Mammary epithelial cell (primary cell): ENCODE measurements at places on chromosomes 6 and 20. TPM values are rescaled to one million over a fixed set of nuclear protein-coding genes. Genes with fewer than 3 reads are reported as not detected.

DNA sequence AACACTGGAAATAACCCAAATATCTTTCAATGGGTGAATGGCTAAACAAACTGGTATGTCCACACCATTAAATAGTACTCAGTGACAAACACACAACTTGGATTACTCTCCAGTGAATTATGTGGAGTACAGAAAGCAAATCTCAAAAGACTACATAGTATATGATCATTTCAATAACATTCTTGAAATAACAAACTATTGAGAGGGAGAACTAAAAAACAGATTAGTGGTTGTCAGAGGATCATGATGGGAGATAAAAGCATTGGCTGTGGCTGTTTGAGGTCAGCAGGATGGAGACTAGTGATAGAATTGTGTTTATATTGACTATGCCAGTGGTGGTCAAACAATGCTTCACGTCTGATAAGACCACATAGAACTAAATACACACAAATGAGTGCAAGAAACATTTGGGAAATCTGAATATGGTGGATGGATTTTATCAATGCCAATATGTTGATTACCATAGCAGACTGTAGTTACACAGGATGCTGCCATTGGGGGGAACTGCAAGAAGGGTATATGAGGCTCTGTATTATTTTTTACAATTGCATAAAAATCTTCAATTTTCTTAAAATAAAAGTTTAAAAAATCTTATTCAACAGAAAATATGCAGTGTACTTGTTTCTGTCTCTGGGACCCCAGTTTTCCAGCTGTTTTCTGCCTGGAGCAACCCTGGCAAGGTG is 242.0 kb downstream of the TBXT start:
- DNase-seq, result no peak

DNA sequence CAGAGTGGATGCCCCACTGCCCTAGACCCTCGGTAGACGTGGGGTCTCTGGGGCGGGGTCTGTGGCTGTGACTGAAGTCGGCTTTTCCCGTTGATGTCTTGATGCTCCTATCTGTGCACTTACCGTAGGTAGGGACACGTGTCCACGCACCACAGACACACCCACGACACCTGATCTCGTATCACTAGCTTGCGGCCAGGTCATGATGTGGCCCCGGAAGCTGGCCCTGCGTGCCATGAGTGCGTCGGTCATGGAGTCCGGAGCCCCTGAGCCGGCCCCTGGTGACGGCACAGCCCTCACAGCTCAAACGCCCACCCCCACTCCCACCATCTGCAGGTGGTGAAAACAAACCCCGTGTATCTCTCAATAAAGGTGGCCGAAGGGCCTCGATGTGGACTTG is 33.9 kb upstream of the MRGBP start:
- no peak for DNase-seq

- no peak for DNase-seq
Observed at GRCh38 chr6:116662202-116662601, 6.4 kb downstream of the ZUP1 start.

- DNase-seq, result no peak
Observed at GRCh38 chr6:160328447-160328846, 19.7 kb upstream of the SLC22A3 start.

The PEX3 gene
- 38.7 TPM for polyA plus RNA-seq

DNA sequence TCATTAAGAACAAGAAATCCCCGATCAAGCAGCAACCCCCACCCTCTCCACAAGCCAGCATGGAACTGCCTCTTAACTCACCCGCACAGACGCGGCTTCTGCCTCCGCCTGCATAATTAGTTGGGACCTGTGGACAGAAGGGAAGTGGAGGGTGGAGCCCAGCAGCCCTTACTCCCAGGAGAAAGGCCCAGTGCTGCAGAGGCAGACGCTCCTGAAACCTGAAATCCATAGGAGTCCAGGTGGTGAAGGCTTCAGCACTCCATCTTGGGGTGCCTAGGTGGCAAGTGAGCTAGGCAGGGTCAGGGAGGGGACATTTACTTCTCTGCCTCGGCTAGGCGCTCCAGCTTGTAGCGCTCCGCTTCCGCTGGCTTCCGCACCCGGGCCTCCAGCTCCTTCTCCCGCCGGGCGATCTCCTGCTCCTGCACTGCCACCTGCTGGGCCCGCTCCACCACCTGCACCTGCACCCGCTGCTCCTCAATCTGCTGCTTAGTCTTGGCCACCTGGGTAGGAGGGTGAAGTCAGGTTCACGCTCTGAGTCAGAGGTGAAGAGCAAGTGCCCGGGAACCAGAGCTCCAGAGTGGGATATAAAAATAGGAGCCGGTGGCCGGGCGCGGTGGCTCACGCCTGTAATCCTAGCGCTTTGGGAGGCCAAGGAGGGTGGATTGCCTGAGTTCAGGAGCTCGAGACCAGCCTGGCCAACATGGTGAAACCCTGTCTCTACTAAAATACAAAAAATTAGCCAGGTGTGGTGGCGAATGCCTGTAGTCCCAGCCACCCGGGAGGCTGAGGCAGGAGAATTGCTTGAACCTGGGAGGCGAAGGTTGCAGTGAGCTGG is 10.7 kb downstream of the TUBB start:
- peak; percentile 88 for DNase-seq

- no peak for DNase-seq
Observed at GRCh38 chr6:150767571-150768018, 97.9 kb upstream of the MTHFD1L start.

DNA sequence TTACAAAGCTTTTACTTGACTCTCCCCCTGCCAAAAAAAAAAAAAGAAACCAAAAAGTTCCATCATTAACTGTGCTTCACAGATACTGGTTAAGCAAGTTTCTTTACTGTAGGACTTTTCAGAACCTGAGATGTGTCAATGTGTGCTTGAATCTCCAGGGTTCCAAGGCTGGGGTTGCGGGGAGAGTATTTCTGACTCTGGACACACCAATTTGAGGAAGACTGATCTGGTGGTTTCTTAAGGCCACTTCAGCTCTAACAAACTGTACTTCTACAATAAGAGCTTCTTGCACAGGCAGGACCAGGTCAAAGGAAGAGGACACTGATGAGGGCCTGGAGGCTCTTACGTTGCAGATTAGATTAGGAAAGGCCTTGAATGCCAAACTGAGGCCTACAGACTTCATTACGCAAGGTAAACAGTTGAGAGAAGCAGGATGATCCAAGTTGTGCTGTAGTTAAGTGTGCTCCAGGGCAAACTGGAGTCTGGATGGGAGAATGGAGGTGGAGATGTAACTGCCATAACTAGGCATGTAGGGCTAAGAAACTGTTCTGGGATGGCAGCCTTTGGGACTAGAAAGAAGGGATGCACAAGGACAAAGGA is 24.4 kb downstream of the COMMD7 start:
- DNase-seq, result no peak

- no peak for DNase-seq
Observed at GRCh38 chr6:132479131-132479530, 33.8 kb downstream of the STX7 start.

DNA sequence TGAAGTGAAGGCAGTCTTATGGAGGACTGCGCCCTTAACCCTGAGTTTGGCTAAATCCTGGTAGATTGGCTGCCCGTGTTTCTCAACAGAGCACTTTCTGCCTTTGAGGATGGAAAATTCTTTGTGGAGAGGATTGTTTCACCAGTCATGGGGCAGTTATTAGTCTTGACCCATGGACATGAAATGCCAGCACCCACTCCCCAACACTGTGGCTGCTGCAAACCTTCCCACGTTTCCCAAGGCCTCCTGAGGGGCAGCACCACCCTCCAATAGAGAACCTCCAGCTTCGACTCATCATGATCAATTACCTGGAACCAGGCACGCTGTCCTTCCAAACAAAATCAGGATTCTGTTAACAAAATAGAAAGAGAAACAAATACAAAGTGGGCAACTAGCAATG is 117.8 kb downstream of the PXDC1 start:
- DNase-seq, result no peak

DNA sequence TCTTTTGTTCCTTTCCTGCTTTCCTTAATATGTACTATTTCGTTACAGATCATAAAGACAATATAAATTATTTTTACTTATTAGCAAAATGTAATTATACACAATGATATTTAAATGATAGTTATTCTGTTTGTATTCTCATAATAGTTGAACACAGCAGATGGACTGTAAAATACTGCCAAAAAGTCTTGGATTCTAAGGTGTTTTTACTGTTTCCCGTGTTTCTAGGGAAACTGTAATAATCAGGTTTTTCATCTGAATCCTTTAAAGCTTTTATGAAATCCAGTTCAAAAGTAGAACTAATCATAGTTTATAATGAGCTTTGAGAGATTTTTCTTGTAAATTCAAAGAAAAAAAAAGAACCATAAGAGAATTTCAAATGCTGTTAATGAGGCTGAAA is 148.4 kb downstream of the GRIK2 start:
- no peak for DNase-seq

DNA sequence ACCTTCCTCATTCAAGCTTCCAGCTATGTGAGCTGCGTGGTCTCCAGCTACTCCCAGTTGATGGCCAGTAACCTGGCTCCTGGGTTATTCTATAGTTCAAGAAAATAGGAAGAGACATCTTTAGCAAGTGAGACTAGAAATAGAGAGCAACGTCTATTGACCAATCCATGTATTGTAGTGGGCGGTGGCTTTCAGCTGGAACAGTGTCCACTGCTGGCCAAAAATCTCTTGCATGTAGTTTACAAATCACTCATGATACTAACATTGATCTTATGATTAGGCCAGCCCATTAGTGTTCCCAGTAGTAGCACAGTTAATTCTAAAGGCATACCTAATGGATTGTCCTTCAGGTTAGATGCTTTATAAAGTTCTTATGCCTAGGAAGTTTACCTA is 58.9 kb upstream of the SCP2D1 start:
- DNase-seq, result no peak

The SIRPB1 gene
- 2.1 TPM for polyA plus RNA-seq

- DNase-seq, result no peak
Observed at GRCh38 chr6:100796049-100796823, 84.9 kb downstream of the ASCC3 start.

The NELFCD gene
- 84.9 TPM for polyA plus RNA-seq

The ADGRB3 gene
- not detected for polyA plus RNA-seq

DNA sequence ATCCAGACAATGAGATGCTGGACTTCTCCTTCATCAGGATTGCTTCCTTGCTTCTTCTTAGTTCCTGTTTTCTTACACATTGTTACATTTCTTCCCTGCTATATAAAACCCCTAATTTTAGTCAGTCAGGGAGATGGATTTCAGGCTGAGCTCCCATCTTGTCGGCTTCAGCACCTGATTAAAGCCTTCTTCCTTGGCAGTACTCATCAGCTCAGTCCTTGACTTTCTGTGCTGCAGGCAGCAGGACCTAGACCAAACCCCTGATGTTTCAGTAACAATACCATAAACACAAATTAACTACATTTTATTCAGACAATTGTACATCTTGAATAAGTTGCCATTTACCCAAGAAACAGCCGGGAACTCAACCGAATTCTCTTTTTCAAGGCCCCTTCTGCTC is 156.4 kb upstream of the RREB1 start:
- no peak for DNase-seq

The CHD6 gene
- polyA plus RNA-seq, result 6.0 TPM

The ZBTB12 gene
- 0.95 TPM for polyA plus RNA-seq

GRCh38 chr6:33118525-33119123 is 42.8 kb downstream of the HLA-DPB1 start:
- DNase-seq, result peak; percentile 39

The GRM4 gene
- not detected for polyA plus RNA-seq

DNA sequence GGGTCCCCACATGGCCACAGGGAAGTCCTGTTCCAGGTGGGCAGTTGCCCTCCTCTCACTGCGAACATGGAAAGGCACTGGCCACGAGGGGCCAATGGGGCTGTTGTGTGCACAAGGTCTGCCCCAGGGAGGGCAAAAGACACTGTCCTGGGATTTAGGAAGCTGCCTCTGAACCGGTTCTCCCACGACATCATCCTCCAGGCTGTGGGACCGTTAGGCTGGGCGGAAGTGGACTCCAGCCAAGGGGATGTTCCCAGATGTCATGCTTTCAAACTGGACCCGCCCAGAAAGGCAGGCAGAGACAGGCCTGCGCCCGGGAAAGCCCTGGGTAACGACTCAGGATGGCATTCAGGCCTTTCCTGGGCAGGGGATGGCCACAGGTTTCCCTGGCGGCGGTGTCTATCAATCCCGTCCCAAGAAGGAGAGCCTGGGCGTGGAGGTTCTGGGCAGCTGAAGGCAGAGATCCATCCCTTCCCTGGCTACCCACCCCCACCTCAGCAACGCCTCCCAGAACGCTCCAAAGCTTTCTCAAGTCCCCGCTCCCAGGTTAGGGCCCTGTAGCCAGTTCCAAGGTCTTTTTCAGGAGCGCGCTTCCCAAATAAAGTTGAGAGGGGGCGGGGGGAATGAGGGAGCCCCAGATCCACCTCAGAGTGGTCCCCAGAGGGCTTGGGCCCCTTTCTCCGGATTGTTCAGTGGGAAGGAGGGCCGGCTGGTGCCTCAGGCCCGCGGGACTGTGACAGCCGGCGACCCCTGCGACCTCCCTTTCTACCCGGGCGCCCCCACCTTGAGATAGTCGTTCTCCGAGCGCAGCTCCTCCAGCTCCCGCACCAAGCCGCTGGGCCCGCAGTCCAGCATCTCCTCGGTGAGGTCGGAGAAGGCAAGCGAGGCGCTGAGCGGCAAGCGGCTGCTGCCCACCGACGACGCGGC is 13.8 kb upstream of the TLDC2 start:
- DNase-seq, result peak; percentile 99

DNA sequence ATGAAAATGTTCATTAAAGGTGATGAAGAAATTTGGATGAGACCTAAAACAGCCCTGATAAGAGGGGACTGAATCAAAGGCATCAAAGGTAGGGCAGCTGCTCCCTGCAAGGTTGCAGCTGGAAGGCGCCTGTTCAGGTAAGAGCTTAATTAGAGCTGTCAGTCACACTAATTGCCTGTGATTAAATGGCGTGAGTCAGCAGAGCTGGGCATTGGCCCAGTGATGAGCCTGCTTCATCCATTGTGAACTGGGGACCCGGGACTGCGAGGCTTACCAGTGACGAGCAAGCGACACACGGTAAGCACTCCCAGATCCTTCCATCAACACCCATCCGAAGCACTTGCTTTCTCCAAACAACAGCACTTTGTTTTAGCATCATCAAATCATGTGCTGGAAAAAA is 621.5 kb upstream of the CDH4 start:
- DNase-seq, result no peak

GRCh38 chr6:141140905-141141304 is 991.8 kb upstream of the GJE1 start:
- DNase-seq, result no peak

DNA sequence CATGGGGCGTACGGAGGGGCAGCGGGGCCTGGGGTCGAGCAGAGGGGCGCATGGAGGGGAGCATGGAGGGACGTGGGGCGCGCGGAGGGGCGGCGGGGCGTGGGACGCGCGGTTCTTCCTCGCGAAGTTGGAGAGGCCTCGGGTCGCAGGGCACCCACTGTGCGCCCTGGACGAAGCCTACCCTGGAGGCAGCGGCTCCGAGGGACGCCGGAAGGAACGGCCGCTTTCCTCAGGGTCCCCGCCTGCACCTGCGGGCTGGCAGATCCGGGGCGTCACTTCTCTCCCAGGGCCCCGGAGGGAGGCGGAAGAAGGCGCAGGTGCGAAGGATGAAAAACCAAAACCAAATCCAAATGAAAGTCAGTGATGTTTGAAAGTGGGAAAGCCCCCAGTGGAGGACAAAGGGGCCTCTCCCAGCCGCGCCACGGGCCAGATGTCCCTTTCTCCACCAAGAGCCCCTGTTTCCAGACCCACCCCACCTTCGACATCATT is 142.1 kb upstream of the PDE10A start:
- DNase-seq, result no peak
